ENCODE measurements at places on chromosomes 3 and 15.

DNA sequence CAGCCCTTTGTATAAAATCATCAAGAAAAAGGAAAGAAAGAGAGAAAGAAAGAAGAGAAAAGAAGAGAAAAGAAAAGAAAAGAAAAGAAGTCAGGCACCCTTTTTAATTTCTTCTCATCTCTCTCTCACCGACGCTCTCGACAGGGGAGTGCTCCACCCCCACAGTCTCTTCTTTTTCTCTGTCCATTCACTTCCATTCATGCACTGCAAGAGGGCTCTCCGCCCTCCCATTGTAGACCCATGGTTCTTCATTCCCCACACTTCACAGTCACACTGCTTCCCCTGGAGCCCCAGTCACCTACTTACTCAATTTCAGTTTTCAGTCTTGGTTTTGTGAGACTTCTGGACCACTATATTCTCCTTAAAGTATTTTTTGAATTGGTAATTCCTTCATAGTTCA, 254.7 kb downstream of the SOX2 start:
- no peak for DNase-seq

DNA sequence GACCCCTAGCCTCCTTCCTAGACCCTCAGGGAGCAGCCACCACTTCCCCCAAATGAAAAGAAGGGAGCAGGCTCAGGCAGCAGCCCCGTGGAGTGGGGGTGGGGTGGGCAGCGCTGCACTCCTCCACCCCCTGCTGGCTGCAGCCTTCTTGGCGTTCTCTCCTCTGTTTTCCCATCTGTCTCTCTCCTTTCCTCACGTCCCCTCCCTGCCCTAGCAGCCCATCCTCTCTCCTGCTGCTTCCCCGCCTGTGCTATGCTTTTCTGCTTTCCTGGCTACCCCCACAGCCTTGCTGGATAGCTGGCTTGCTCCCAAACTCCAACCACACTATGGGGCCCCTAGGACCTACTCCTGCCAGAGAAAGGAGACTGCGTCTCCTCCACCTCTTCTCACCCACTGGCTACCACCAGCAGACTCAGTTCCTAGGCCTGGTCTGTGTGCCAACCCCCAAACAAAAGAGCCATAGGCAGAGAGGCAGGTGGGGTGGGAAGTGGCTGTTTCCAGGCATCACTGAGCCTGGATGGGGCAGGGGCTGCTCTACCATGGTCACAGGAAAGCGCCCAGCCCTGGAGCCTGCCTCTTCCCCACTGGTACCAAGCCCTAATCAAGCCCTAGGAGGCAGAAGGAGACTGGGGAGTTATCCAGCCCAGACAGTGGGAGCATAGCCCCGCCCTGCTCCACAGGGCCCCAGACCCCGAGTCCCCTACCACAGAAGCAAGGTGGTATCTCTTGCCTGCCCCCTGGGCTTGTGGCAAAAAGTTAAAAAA, 3.4 kb upstream of the DISP2 start:
- no peak for DNase-seq

- no peak for DNase-seq
Observed at GRCh38 chr3:40615918-40616819, 91.4 kb downstream of the ZNF621 start.

- no peak for DNase-seq
Observed at GRCh38 chr15:80174017-80174746, 21.4 kb downstream of the FAH start.

DNA sequence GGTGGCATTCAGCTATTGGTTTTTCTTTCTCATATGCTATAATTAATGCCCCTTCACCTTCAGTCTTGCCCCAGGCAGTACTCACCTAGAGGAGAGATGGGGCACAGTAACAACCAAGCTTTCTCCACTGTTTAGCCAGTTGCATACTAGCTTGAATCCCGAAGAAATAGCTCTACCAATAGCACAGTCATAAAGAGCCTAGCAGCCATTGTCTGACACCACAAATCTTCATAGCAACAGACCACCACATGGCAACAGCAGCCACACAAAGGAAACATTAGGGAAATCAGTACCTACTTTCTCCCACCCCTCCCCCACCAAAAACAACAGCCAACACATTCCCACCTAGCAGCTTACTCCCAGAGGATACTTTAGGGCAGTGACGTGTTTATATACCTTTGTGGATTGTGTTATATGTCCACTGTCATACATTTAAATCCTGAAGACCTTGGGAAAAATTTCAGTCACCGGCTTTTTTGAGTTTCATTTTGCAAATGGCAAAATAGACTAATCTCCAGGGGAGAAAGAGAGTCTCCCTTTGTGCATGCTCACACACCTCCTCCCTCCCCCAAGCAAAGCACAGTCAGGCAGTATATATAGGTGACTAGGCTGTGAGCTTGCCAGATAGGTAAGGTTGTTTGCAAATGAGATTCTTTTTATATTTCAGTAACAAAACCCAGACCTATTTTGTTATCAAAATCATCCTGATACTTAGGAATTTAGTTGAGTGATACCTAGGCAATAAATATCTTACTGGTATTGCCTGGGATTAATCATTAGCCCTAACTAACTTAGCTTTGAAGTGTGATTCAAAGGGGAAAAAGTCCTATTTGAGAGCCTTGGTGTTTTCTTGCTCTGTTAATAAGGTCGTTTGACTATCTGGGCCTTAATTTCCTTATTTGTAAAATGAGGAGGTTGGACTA, 140.6 kb downstream of the RBPMS2 start:
- no peak for DNase-seq

DNA sequence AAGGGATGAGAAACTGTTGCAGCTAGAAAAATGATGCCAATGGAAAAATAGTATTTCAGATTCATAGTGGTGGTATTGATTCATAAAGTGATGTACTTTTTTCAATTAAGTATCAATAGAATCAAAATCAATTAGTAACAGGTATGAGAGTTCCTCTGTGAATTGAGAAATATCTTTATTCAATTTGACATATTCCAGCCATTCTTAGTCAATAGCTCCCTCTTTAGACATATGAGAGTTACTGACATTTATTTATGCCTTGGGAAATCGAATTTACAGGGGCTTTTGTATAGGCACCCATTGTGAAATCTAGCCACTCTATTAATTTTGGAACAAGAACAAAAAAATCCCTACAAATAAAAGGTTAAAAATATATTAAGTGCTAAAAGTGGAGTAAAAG, 386.9 kb upstream of the CNTN3 start:
- no peak for DNase-seq

GRCh38 chr15:51669381-51669780, 11.9 kb upstream of the SCG3 start:
- no peak for DNase-seq

GRCh38 chr15:83904107-83905040, 250.5 kb downstream of the ADAMTSL3 start:
- peak; percentile 72 for DNase-seq

DNA sequence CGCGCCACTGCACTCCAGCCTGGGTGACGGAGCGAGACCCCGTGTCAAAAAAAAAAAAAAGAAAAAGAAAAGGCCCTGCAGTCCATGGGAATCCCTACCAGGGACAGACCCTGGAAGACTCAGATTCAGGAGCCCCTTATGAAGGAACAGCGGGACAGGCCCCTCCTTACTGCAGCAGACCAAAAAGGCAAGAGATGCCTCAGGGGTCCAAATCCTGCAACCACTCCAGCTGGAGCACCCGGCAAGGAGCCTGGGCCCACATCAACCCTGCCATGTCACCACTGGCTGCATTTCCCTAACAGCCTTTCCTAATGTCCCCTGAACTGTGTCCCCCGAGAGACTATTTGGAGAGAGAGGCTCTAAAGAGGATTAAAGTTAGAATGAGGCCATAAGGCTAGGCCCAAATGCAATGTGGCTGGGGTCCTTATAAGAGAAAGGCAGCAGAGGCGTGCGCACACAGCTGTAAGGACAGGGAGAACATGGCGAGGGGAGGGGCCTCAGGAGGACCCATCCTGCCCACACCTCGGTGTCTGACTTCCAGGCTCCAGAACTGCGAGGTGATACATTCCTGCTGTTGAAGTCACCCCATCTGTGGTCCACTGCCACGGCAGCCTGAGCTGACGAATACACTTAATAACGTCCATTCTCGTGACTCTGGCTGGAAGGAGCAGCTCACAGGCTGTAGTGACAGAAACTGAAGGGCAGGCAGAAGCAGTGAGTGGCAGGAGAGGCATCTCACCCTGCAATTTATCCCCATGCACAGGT, 78.1 kb downstream of the ATP10A start:
- DNase-seq: no peak

GRCh38 chr3:159635047-159635641, 353.5 kb upstream of the IL12A start:
- DNase-seq: no peak

All from left forelimb (tissue), 1 donor.